ENCODE measurements at places on chromosomes 7 and 10.
A peak's percentile ranks its signal among the peaks of the same experiment; 100 is the strongest.

GRCh38 chr7:120991161-120991560 lies 2.6 kb downstream of the CPED1 start:
- DNase-seq = no peak
- no peak overlapping the region for H3K27ac ChIP-seq
- peaks cover 22% of the 10 kb centered on the region for H3K4me1 ChIP-seq
- peaks cover 26% of the 10 kb centered on the region for H3K27me3 ChIP-seq

DNA sequence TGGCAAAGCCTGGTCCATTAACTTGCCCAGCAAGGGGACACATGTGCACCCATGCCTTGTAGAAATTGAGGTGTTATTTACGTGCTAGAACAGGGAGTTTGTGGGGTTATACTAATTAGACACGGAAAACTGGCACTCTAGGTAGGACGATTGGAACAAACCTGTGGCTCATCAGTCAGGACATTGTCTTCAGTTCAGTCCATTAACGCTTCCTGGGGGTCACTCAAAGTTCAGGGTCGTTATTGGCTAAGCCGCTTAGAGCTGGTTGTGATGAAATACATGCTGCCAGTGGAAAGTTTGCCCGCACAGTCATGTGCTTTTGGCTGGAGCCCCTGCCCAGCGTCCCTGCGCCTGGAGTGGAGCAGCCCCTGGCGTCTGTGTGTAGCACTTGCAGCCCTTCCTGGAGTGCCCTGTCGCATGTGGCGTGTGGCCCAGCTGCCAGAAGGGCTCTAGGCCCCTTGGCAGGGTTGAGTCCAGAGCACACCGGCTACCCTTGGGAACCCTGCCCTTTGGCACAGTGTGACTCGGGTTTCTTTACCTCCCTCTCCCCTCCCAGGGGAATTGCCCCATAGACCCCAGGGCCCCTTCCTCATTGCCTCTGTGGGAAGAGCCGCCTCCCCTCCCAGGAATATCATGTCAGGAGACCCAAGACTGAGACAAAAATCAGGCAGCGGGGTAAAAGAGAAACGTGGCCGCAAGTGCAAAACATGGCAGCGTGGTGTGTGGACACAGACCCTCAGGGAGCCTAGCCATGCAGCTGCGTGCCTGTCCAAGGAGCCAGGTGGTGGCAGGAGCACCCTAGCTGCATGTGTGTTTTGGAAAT lies 9.8 kb downstream of the ZNF775 start:
- H3K4me3 ChIP-seq = no peak overlapping the region
- no peak overlapping the region for H3K27ac ChIP-seq
- H3K4me1 ChIP-seq = peaks cover 2% of the 10 kb centered on the region
- peaks cover 3% of the 10 kb centered on the region for H3K36me3 ChIP-seq
- DNase-seq = no peak
- no peaks in the 10 kb centered on the region for H3K27me3 ChIP-seq

DNA sequence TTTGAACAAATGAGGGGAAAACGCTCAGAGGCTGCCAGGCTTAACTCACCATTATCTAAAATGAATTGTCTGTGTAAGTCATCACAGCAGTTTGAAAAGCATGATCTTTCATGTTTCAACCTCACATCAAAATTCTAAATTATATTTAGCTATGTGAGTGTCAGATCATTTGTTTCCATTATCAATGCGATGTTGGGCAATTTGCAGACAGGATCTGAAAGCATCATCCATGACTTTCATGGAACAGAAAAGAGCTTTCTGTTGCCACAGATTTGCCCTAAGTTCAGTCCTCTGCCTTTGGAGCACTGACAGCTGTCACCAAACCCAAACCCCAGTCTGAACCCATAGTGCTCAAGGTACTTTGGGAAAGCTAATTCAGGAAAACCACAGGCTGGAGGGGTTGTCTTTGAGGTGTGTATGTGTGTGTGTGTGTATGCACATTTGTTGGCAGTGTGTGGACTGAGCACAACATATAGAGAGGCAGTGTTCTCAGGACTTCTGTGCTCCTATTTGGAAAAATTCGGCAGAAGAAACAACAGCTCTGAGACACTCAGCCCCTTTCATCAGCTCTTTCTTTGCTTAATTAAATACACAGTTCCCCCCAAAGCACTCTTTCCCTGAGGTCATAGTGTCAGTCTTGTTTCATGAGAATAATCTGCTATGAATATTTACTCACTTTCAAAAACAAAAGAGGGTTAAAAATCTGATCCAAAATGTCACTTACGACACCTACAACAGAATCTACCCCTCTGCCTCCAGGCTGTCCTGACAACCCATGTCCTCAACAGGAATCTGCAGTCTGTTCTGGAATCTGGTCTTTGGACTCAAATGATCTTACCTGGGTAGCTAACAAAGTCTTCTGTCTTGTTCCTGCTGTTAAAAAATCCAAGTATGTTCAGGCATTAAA lies 188.5 kb upstream of the KLF14 start:
- H3K4me1 ChIP-seq = peaks cover 38% of the 10 kb centered on the region
- peaks cover 12% of the 10 kb centered on the region for H3K36me3 ChIP-seq
- no peak for DNase-seq
- H3K27ac ChIP-seq = peak overlapping the region; percentile 55
- H3K4me3 ChIP-seq = no peak overlapping the region

GRCh38 chr7:64879800-64880199 lies 23.3 kb upstream of the ZNF273 start:
- peaks cover 9% of the 10 kb centered on the region for H3K4me1 ChIP-seq
- H3K27ac ChIP-seq = no peak overlapping the region
- H3K36me3 ChIP-seq = no peaks in the 10 kb centered on the region

DNA sequence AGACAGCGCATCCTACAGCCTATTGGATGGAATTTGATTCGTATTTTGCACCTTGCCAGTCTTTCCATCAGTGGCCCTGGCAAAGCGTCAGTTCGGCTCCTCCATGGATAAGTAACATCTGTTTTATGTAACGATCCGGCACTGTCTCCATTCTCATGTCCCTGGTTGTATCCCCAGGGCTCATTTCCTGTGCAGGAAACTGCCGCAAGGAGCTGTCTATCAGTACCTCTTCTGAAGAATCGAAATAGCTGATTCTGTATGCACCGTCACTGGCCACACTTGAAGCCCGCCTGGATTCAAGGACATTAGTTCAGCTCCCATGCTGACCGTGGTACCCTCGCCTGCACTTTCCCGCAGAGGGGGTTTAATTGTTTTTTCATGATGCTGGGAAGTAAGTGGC lies 53.1 kb upstream of the NPS start:
- no peak overlapping the region for H3K27ac ChIP-seq
- H3K27me3 ChIP-seq = no peaks in the 10 kb centered on the region
- no peaks in the 10 kb centered on the region for H3K36me3 ChIP-seq
- DNase-seq = no peak

- no peak overlapping the region for H3K27ac ChIP-seq
- no peak overlapping the region for H3K4me3 ChIP-seq
- DNase-seq = no peak
- peaks cover 2% of the 10 kb centered on the region for H3K27me3 ChIP-seq
These were observed 43.7 kb upstream of the WASL start for GRCh38 chr7:123792547-123792946.

GRCh38 chr7:94913391-94913790 lies 6.0 kb downstream of the PPP1R9A start:
- H3K27me3 ChIP-seq = peaks cover 12% of the 10 kb centered on the region
- DNase-seq = no peak
- no peaks in the 10 kb centered on the region for H3K36me3 ChIP-seq
- peaks cover 3% of the 10 kb centered on the region for H3K4me1 ChIP-seq
- no peak overlapping the region for H3K4me3 ChIP-seq

DNA sequence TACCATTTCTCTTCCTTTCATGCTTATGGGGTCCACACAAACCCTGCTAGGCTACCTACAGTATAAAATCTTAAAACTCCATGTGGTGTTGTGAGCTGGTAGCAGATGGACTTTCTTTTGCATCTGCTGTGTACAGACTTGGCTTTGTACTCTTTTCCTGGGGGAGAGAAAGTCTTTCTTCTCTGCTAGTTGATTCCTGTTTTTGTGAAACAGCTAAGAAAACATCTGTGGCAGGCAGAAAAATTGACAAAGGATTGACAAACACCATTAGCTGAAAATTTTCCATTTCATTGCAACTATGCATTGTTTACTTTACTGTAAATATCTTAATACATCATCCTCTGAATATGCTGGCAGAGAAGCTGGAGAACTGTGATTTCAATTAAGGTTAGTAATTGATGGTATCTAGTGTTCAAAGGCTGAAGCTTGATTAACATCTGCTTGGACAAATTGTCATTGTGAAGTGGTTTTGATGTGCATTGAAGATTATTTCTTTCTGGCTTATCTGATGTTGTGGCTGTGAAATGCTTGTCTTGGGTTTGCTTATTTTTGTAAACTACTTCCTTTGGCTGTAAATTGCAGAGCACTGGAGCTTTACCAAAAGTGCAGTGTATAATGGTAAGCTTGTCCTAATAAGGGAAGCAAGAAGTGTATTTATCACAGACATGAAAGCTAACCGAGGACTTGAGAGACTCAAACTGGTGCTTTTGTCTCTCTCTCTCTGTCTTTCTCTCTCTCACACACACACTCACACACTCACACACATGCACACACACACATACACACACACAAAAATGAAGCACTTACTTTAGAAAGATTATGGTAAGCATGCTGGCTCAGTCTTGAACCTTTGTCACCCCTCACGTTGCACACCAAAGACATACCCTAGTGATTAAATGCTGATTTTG lies at the start of gene FOXP2:
Gene FOXP2 (plus strand): TSS at position 660 of the 908 bp plus-strand sequence. CDS start 11,697 bp downstream, outside the sequence.
- no peaks in the 10 kb centered on the region for H3K36me3 ChIP-seq
- H3K4me3 ChIP-seq = no peak within 1 kb of the TSS
- peaks cover 1% of the 10 kb centered on the region for H3K27me3 ChIP-seq
- no peak within 1 kb of the TSS for H3K27ac ChIP-seq
- no peak for DNase-seq

GRCh38 chr7:149713731-149714068 lies 59.7 kb downstream of the ZNF467 start:
- H3K4me1 ChIP-seq = peaks cover 15% of the 10 kb centered on the region
- no peak overlapping the region for H3K27ac ChIP-seq
- H3K27me3 ChIP-seq = no peaks in the 10 kb centered on the region
- H3K4me3 ChIP-seq = peak overlapping the region; percentile 84
- peaks cover 4% of the 10 kb centered on the region for H3K36me3 ChIP-seq
- no peak for DNase-seq

- DNase-seq = no peak
- H3K4me1 ChIP-seq = no peaks in the 10 kb centered on the region
- no peaks in the 10 kb centered on the region for H3K36me3 ChIP-seq
- H3K4me3 ChIP-seq = no peak overlapping the region
- no peak overlapping the region for H3K27ac ChIP-seq
These were observed 251.3 kb upstream of the VWC2 start for GRCh38 chr7:49522111-49522510.

- no peak for DNase-seq
- no peaks in the 10 kb centered on the region for H3K4me1 ChIP-seq
- H3K36me3 ChIP-seq = peaks cover 34% of the 10 kb centered on the region
- H3K27ac ChIP-seq = no peak overlapping the region
These were observed 57.8 kb downstream of the LUC7L2 start for GRCh38 chr7:139417478-139417877.
